Activated CD8-positive, alpha-beta memory T cell treated with anti-CD3 and anti-CD28 coated beads, Interleukin-2, amount 50 U/mL, for 4 hours (primary cell): ENCODE measurements at places on chromosomes 13 and 19.

- no peak for DNase-seq
Observed at GRCh38 chr13:93098972-93099371, 127.6 kb upstream of the GPC6 start.

DNA sequence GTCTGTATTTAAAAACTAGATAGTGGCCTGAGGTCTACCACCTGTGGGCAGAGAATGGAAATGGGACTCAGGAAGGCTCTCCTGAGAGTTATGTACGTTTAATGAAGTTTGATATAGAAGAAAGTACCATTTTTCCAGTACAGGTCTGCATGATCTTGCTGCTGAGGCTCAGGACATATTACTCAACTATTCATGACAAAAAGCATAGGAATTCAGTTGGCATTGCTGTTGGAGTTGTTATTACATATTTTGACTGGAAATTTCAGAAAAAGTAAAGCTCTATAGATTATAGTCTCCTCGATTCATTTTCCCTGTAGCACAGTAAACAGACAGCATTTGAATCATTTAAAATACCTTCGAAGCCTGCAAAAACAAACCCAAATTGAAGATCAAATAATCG lies 469.8 kb downstream of the DCT start:
- DNase-seq, result no peak

DNA sequence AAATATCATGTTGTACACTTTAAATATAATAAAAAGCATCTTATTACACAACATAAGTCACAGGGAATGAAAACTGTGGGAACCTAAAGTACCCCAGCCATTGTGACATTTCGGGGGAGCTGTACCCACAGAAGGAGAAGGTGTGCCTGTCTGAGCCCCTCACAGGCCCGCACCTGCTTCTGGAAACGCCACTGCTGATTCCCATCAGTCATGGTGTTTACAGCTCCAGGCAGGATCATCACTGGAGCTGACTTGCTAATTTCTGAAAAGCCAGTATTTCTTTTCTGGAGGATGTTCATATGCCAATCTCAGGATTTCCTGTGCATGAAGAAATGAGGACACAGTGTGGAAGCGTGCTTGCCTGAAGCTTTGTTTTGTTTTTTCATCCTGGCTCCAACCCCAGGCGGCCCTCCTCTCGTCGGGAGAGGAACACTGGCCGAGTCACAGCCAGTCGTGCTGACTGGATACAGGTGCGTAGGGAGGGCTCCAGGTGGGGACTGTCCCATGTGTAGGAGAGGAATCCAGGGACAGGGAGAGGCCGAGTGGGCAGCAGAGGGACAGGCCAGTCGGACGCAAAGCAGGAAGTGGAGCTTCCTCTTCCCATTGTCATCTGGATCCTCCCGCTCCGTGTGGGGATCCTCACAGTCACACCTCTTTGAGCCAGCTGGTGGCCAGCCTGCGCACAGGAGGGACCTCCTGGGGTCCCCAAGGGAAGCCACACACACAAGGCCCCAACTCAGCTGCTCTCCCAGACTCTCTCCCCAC lies 4.2 kb upstream of the ATP12A start:
- no peak for DNase-seq

GRCh38 chr19:43752287-43752875 lies 2.4 kb downstream of the SMG9 start:
- DNase-seq, result no peak

- DNase-seq, result no peak
Observed at GRCh38 chr13:69571606-69572323, 535.9 kb upstream of the ATXN8OS start.

- no peak for DNase-seq
Observed at GRCh38 chr13:114157869-114158495, 21.1 kb upstream of the CFAP97D2 start.

- no peak for DNase-seq
Observed at GRCh38 chr13:76971851-76972829, 19.7 kb upstream of the CLN5 start.

GRCh38 chr13:33362986-33363727 lies 77.6 kb upstream of the STARD13 start:
- DNase-seq, result no peak

GRCh38 chr13:41582027-41582463 lies 124.7 kb downstream of the RGCC start:
- no peak for DNase-seq

DNA sequence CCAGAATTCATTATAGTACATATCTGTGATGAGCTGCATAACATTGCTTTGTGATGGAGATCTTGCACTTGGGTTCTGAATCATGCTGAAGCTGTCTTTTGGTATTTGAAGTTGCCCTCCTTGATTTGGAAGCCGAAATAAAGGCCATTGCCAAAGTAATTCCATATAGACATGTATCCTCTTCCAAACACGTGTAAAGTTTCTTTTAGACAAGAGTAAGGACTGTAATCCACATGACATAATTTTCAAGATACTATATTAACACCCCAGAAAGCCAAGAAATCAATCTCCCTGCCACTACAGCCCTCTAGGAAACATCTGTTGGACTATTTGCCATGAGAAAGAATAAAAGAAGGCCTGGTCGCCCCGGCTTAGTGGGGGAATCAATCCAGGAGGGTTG lies 754.2 kb downstream of the FGF9 start:
- DNase-seq, result no peak

DNA sequence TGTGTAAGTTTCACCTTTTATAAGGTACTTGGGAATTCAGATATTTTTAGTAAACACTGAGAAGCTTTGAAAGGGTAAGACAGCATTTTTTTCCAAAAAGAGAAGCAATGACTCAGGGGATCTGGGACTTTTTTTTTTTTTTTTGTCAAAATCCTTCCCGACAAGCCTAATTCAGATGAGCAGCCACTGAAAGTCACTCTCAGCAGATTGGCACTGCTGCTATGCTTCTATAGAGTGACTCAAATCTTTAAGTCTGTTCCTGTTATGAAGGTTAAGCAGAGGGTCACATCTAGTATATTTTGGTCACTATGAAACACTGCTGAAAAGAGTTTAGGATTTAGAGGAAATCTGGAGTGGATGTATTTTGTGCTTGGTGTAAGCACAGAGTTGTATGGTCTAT lies 571.1 kb downstream of the MYO16 start:
- DNase-seq, result no peak

GRCh38 chr19:9054765-9055164 lies 32.1 kb upstream of the OR1M1 start:
- DNase-seq, result no peak

DNA sequence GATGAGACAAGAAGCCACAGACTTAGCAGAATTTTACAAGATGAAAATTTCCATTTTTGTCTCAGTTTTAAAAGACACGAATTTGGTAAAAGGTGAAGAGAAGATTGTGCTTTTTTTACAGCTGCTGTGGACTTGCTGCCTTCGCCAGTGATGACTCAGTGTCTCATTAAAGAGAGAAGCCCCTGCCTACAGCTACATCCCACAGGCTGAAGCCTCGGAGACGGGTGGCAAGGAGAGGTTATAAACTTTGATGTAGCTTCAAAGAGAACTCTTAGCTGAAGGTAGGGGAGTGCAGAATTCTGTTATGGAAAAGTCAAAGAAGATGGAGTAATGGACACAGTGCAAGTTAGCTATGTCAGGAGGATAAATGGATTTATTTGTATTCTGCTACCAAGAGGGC lies 683.4 kb upstream of the ARGLU1 start:
- DNase-seq, result no peak

GRCh38 chr13:47678201-47678968 lies 322.7 kb downstream of the SUCLA2 start:
- no peak for DNase-seq
